Activated T-cell treated with anti-CD3 and anti-CD28 coated beads, Interleukin-2, amount 50 U/mL, for 72 hours (primary cell): ENCODE measurements at places on chromosomes 12 and 14. TPM values are rescaled to one million over a fixed set of nuclear protein-coding genes. Genes with fewer than 3 reads are reported as not detected.

The KSR2 gene
- total RNA-seq: 0.21 TPM

The BTBD6 gene
- 25.8 TPM for total RNA-seq

The MYO1H gene
- total RNA-seq: not detected

The PPP1R1A gene
- total RNA-seq: not detected

The PLA2G1B gene
- total RNA-seq: not detected

The GPR132 gene
- total RNA-seq: 38.2 TPM

The DBX2 gene
- not detected for total RNA-seq

The SIX6 gene
- not detected for total RNA-seq

The CCDC60 gene
- not detected for total RNA-seq

The CDKN3 gene
- total RNA-seq: 92.0 TPM

DNA sequence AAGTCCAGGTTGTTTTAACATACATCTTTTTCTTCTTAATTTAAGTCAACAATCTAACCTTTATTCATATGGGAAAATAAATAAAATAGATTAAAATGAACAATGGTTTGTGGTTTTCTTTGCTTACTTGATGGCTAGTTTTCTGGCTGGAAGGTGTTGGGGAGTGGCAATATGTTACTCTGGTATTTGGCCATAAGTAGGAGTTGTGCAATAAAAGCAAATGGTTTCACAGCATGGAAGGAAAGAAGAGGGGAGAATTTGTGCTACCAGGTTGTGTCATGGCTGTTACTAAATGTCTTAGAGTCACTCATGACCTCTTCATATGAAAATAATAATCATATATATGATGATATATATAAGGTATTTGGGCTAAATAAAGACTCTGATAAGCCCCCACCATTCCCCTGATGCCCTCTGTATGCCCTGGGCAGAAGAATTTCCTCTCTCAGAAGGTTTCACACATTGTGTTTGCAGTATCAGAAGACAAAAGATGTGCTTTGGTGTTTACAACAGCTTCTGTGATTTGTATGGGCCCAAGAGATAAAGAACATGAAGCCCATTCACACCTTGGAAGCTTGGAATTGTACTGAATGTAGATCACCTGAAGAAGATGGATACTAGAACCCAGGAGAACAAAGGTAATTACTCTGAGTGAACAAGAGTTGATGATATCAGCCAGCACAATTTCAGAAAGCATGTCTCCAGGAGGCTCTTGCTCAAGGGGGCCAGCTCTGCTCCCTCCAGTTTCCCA is 160.9 kb downstream of the ALG10B start:
- no peak for DNase-seq

DNA sequence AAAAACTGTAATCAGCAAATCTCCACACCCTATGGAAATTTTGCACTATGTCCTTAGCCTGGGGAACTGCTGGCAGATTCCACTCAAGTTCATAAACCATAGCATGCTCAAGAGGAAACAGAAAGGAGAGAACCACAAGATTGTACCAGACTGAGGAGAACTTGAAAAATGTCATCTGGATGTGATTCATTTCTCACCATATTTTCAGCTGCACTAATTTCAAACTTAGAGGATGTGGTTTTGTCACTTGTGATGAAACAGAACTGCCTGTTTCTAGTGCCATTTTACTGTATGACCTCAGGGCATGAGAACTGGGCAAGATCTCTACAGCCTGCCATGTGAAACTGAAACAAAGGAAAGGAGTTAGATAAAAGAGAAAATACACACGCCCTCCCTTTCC is 1493.1 kb upstream of the FLRT2 start:
- DNase-seq: no peak

- no peak for DNase-seq
These were observed 68.4 kb downstream of the GALNT16 start for GRCh38 chr14:69328317-69328716.

GRCh38 chr12:95129115-95129514 is 55.7 kb upstream of the NR2C1 start:
- no peak for DNase-seq

GRCh38 chr14:93789228-93790130 is 1.2 kb upstream of the PRIMA1 start:
- DNase-seq: no peak

DNA sequence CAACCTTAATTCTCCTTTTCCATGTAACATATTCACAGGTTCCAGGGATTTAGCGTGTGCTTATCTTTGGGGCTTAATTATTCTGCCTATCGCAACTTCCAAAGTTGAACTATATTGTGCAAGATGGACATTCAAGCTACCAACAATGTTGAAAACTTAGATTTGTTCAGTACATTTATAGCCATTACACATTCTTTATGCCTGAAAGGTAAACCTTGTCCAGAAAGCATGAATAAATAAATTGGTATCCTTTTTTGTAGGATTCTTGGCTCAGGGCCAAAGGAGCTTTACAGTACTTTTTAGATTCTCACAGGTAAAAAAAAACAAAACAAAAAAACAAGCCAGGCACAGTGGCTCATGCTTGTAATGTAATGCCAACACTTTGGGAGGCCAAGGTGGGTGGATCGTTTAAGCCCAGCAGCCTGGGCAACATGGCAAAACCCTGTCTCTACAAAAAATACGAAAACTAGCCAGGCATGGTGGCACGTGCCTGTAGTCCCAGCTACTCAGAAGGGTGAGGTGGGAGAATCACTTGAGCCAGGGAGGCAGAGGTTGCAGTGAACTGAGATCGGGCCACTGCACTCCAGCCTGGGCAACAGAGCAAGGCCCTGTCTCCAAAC is 3.3 kb downstream of the C12orf56 start:
- no peak for DNase-seq

DNA sequence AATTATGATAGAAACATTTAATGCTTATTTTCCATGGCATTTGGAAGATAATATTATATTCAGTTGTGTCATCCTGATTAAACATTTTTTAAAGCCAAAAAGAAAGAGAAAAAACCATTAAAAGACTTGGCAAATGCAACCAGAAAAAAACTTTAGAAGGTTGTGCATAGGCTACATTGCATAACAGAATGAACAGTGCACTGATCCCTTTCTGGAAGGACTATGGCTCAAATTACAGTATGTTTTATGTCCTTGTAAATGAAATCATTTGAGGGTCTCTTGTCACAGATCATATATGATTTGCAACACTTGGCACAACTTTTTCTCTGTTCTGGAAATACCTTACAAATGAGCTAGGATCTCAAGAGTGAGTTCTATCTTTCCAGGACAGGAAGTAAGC is 275.2 kb upstream of the FLRT2 start:
- no peak for DNase-seq

- DNase-seq: no peak
These were observed 65.3 kb upstream of the TRAF3 start for GRCh38 chr14:102711946-102712345.

GRCh38 chr12:51811203-51812202 is 37.0 kb downstream of the FIGNL2 start:
- DNase-seq: no peak

- DNase-seq: no peak
These were observed 138.5 kb downstream of the ANO2 start for GRCh38 chr12:5806371-5807089.

DNA sequence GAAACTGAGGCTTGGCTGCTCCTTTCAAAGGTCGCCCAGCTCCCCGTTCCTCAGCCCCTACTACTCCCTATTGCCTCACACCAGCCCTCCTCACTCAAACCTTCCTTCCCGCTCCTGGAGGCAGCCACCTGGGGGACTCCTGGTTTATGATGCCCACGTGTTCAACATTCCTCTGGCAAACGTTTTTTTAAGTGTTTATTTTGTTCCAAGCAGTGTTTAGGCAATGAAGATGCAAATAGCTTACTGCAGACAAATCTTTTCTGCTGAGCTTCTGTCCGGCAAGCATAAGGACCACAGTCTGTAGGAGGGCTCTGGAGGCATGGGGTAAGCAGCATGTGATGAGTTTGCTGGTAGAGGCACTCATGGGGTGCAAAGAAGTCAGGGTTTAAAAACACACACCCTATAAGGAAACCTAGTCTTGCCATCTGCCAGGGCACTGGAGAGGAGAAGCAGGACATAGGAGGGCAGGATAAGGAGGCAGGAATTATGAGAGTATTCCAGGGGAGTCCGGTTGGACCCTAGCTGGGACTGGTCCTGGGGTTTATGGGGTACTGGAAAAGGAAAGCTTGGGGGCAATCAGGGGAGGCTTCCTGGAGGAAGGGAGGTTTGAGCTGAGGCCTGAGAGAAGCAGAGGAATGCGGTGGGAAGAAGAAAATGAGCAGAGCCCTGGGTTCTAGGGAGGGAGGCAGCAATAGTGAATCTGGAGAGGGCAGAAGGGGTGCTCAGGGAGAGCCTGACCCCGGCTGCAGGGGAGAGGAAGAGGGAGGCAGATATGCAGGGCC is 123.3 kb downstream of the NCOR2 start:
- no peak for DNase-seq

DNA sequence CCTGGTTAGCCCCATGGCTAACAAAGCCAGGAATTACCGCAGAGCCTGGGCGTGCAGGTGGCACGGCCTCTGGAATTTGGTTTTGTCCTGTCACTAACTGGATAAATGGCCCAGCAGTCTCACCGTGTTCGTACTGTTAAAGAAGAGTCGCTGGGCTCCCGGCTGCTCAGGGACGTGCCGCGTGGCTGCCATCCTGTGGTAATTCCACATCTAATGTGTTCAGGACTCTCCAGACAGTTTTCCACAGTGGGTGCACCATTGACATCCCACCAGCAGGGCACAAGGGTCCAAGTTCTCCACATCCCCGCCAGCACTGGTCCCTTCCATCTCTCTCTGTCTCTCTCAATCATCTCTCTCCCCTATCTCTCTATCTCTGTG is 19.6 kb downstream of the NOC4L start:
- DNase-seq: no peak

GRCh38 chr12:12818701-12819100 is 5.6 kb downstream of the DDX47 start:
- no peak for DNase-seq

GRCh38 chr12:131963381-131963780 is 13.6 kb downstream of the EP400 start:
- no peak for DNase-seq
